ENCODE measurements at places on chromosomes 7 and 10.

GRCh38 chr10:128047351-128047750, 78.9 kb downstream of the MKI67 start:
- peak; percentile 14 for DNase-seq

GRCh38 chr10:71572962-71573361, 146.6 kb downstream of the C10orf105 start:
- no peak for DNase-seq

GRCh38 chr7:13050703-13051102, 363.3 kb downstream of the ARL4A start:
- peak; percentile 17 for DNase-seq

GRCh38 chr7:107638594-107638993, 22.0 kb upstream of the SLC26A4 start:
- no peak for DNase-seq

DNA sequence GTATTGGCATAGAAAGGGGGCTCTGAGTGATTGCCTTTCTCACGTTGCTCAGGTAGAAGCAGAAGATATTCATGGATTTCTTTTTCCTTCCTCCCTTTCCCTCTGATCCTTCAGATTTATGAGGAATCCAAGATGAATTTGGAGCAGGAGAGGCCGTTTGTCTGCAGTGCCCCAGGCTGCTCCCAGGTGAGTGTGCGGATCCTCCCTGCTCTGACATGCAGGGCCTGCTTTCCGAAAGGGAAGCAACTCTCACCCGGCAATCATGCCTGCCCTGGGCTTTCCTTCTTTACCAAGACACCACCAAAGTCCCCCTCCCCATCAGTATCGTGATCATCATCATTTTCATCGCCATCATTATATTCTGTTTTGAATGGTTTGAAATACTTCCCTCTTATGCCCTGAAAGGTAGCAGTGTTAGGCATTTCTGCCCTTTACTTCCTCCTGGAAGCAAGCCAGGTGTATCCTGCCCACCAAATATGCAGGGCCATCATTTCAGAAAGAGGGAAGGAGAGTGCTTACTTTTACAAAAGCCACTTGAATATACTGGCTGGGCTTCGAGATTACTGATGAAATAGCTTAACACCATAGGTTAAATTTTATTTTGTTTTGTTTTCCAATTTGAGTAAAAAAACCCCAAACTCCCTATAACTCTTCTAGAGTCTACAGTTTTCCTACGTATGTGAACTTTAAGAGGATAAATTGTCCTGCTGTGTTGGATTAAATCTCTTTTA, 75.9 kb downstream of the CREB5 start:
- DNase-seq, result no peak

DNA sequence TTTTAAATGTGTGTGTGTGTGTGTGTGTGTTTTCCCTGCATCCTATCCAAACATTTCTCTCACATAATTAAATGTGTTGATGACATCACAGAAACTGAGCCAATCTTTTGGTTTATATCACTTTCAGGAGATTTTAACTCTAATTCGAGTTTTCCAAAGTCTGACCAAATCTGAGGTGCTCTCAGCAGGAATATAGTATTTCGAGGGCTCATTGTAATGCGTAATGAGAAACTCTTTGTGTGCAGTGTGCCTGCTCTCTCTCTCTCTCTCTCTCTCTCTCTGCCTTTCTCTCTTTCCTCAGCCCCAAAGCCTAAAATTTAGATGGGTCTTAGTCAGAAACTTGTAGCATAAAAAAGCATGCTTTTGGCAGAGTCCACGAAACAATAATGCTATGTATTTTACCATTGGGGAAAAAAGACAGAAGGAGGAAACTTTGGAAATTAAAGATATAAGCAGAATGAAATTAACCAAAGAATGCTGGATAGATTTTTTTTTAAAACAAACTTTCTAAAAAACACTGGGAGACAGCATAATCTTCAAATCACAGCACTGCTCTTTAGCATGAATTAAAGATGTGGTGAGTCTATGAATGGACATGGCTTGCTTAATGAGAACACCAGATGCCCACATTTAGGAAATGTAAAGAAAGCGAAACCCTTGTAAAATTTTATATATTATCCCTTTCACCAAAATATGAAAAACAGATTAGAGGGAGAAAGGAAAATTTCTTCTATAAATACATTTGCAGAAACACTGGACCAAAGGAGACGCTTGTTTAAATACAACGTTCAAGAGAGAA, 206.8 kb upstream of the HABP2 start:
- no peak for DNase-seq

- peak; percentile 25 for DNase-seq
Observed at GRCh38 chr7:16918288-16918895, 36.6 kb upstream of the AGR3 start.

DNA sequence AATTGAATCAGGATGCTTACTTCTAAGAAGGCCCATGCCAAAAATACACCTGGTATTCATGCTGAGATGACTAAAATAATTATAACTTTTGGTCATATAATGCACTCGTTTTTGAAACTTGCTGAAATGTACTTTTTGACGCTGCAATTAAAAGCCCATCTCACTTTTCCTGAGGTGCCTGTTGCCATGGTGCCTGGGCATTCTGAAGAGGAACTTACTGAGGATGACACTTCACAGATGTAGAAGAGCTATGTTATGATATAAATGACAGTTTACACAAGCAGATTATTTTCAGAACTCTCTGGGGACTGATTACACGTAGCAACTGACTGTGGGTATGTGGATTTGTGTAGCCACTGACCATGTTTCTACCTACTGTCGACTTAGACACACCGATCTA, 182.4 kb downstream of the TPK1 start:
- no peak for DNase-seq

- no peak for DNase-seq
Observed at GRCh38 chr10:131848741-131849590, 51.8 kb upstream of the PPP2R2D start.

DNA sequence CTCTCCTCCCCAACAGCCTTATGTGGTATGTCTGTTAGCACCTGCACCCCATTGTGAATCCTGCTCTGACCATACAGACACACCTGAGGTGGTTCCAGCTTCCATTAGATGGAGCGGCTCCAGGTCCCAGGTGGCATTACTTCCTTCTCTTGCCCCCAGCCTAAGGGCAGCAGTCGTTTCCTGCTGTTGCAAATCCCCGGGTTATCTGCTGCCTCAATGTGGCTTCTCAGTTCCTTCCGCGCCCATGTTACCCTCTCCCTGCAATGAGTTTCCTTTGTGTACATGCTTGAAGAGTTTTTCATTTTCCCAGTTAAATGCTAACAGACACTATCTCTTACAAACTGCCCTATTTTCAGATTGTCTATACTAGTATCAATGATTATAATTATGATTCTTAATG, 62.8 kb upstream of the PRKCQ start:
- DNase-seq, result no peak

DNA sequence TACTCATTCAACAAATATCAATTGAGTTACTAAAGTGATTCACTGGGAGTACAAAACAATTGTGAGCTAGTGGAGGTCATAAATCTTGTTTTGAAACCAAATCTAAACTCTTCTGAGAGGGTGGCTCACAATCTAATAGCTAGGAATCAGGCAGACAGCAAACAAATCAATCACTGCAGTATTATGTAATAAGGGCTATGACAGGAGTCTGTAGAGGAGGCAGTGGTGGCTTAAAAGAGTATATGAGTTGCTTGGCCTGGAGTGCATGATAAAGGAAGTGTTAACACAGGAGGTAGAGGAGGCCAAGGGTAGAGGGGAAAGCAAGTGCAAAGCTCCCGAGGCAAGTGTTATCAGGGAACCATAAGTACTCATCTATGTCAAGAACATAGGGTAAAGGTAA, 16.5 kb downstream of the MYPN start:
- peak; percentile 35 for DNase-seq

GRCh38 chr10:47363781-47364180, 15.6 kb downstream of the RBP3 start:
- DNase-seq, result no peak

DNA sequence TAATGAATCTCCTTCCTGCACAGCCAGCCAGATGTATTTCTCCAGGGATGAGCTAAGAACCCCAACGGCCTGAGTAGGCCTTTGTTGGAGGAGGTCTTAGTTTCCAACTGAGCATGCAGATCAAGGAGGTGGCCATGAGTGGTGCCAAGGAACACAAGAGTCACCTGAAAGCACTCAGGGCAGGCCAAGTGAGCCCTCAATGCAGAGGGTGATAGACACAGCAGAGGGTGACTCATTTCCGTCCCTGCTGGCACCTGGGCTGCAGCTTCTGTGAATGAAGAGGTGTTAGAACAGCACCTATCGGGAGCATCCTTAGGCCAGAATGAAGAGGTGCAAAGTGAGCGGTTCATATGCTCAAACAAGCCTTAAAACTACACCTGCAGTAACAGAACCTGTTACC, 211.8 kb downstream of the FRMD4A start:
- DNase-seq, result no peak

GRCh38 chr7:142506601-142507000, 242.7 kb upstream of the PRSS1 start:
- DNase-seq, result no peak

DNA sequence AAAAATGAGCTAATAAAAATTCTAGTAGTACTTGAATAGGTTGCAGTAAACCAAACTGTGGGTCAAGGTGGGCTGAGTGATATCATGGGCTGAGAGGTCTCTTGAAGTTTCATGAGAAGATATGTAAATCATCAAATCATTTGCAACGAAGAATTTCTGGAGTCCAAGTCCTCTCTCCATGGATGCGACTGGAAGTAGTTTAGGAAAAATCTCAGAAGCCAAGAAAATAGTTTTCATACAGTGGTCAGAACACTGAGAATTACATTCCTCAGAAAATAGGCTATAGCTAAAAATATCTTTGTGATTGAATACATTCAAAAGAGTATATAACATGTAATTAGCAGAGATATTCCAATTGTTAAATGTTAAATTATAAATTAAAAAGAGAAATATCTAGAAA, 3.6 kb upstream of the IFIT1 start:
- no peak for DNase-seq

DNA sequence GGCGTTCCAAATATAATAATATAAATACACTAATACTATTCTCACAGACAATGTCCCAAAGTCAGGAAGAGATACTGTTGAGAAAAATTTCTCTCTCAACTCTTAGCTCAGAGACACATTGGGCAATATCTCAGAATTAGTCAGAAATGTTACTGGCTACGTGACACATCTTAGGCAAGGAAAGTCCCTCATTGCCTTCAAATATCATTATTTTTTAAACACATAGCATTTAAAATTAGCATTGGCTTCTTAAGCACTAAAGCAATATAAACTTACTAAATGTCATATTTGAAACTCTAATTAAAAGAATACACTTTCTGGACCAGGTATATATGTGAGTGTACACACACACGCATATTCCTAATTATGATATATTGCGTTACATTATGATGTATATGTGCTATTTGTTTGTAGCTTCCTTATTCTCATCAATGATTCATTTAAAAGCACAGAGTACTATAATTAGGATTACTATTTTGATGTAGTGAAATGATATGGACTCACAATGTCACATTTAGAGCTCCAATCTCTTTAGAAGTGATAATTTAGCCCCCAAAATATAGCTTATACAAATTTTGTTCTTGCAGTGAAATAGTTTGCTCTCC, 255.8 kb downstream of the TWIST1 start:
- no peak for DNase-seq

DNA sequence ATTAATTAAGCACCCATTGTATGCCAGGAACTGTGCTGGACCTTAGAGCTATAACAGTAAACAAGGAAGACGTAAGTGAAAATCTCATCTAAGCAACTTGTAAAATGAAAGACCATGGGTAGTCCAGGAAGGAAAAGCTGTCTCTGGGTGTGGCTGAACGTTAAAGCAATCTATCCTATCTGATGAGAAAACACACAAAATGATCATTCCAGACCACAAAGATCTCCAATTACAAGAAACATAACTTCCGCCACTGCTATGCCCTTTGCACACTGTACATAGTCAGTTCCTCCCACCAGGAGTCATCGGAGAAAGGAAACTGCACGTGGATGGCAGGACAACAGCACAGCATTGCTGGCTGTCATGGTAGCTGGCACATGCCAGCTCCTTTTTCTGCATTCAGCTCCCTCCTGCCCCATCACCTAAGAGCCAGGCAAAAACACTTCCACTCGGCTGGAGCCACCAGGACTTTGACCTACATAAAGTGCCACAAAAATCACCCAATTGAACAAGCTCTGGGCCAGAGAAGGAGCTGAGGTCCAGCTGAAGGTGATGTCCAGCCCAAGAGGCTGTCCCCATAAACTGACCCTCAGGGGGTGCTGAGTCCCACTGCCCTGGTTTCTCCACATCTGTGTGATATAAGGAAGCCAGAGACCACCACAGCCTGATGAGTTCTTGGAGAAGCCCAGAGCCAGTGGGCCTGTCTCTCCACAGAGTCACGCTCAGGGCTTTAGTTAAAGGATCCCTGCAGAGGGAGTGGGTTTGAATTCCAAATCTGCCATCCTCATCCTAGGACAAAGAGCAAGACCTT, 56.4 kb downstream of the STEAP1B start:
- peak; percentile 34 for DNase-seq

- DNase-seq, result no peak
Observed at GRCh38 chr10:71842422-71842821, 8.6 kb downstream of the PSAP start.

- no peak for DNase-seq
Observed at GRCh38 chr7:70681469-70682350, 450.2 kb upstream of the GALNT17 start.

- DNase-seq, result peak; percentile 85
Observed at GRCh38 chr7:25069900-25070443, 55.1 kb downstream of the CYCS start.

- DNase-seq, result no peak
Observed at GRCh38 chr7:66771795-66772194, 31.3 kb downstream of the RABGEF1 start.

GRCh38 chr7:73815436-73815835, 15.4 kb upstream of the CLDN4 start:
- no peak for DNase-seq

DNA sequence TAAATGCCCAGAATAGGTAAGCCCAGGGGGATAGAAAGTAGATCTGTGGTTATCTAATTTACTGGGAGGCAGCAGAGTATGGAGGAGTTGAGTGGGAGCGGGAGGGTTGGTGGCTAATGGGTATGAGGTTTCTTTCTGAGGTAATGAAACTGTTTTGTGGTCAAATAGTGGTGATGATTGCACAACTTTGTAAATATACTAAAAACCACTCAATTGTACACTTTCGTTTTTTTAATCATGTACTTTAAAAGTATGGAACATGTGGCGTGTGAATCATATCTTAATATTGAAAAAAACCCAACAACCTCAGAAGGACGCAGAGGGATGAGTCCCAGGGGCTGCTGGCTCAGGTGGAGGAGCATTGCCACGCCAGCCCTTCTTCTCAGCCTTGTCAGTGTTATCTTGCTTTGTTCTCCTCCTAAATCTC, 118.1 kb downstream of the WDR11 start:
- DNase-seq, result no peak

- DNase-seq, result no peak
Observed at GRCh38 chr10:33381451-33382215, 47.2 kb upstream of the NRP1 start.

Measured in HTR-8/SVneo (cell line).